ENCODE measurements at places on chromosomes 11 and 22.

GRCh38 chr22:22752556-22753477, 108.4 kb downstream of the GGTLC2 start:
- no peak for DNase-seq

DNA sequence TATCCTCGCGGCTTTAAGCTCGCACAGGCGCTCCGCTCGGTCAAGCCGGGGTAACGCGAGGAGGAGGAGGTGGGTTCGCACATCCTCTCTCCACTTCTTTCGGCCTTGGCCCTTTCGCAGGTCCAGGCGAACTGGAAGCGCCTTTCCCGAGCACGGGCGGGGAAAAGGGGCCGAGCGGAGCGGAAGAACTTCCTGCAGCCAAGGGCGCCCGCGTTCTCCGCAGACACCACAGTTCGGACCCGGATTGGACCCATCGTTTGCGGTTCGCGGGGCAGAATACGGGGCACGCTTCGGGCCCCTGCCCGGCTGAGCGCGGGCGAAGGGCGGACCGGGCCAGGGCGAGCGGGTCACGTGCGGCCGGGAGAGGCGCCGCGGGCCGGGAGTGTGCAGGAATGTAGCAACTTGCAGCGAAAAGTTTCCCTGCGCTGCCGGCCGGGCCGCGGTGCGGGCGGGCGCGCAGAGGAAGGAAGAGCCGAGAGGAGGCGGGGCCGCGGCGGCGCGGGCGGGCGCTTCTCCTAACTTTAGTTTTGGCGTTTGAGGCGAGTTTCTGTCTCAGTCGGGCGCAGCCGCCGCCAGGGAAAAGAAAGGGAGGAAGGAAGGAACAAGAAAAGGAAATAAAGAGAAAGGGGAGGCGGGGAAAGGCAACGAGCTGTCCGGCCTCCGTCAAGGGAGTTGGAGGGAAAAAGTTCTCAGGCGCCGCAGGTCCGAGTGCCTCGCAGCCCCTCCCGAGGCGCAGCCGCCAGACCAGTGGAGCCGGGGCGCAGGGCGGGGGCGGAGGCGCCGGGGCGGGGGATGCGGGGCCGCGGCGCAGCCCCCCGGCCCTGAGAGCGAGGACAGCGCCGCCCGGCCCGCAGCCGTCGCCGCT, at the start of gene YAP1:
YAP1 (plus strand) TSS at position 552 of the 865 bp plus-strand sequence. CDS start 402 bp downstream, outside the sequence.
- DNase-seq: peak; percentile 52

GRCh38 chr11:71461696-71462095, 8.7 kb downstream of the NADSYN1 start:
- DNase-seq: no peak

GRCh38 chr22:20424568-20424931, 13.1 kb downstream of the SCARF2 start:
- DNase-seq: no peak

DNA sequence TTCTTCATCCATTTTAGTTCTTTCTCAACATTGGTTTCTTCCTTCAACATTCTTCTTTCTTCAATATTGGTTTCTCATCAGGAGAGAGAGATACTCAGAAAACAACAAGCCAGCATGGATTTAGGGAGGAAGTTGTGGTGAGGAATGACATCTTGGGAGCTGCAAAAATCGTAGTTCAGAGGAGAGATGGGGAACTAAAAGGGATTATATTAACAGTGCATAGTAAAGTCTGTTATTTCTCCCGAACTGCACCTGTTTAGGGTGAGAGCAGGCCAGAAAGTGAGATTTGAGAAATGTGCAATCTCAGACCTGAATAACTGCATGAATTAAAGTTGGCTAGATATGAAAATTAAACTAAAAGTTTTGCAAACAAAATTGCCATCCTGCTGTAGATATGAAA, 94.5 kb downstream of the CASP12 start:
- DNase-seq: no peak

- DNase-seq: no peak
Measured at GRCh38 chr22:37178350-37179125, 9.5 kb downstream of the C1QTNF6 start.

DNA sequence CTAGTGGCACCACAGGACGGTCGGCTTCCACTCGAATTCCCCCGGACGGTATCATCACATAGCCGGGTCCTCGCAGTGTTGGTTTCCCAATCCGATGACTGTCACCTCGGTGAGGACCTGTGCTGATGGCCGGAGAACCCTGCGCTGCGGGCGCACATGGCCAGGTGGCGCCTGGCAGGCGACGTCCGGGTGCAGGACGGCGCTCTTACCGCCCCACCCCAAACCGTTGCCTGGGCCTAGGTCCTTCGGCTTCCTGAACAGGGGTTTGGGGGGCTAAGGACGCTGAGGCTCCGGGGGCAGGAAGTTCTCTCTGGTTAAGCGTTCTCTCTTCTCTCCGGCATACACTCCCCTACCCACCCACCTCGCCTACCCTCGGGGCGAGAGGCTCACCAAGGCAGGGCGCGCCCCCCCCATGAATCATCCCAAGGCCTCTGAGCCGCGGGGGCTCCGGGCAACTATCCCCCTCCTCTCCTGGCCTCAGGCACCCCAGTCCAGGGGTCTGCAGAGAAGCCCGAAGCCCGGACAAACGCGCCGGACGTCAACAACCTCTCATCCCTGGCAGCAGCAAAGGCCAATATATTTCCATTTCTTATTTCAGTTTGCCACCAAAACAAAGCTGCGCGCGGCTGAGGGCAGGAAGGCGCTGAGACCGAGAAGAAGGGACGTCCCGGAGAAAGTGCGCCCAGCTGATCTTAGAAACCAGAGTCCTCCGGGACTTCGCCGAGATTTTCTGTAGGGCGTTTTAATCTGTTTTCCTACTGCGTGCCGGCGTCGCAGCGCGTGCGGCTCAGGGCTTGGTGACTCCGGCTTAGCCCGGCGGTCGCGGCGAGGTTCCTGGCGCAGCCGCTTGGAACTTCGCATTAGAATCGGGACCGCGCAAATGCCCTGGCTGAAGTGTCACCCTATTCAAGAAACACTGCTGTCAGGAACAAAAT, 5.6 kb downstream of the ALX4 start:
- no peak for DNase-seq

Data from HuH-7 (cell line).